ENCODE measurements at places on chromosomes 3 and 15.

DNA sequence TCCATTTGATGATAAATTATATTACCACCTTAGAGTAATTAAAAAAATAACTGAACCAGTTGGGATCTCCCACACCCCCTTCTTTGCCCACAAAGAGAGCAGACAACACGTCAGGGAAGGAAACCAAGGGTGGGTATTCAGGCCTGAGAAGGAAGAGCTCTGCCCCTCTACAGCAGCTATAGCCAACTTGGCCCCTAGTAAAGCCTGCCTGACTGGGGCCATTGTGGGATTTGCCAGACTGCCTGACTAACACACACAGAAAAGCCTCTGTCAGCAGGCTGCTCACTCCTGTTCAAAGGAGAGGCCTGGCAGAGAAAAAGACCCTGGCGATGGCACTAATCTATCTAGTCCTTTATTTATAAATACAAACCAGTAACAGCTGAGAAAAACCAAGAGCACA lies 41.4 kb downstream of the ATP8B4 start:
- no peak for DNase-seq

- DNase-seq: no peak
Measured at GRCh38 chr3:158970006-158970405, 168.2 kb downstream of the MFSD1 start.

- no peak for DNase-seq
Measured at GRCh38 chr3:157444797-157445184, 8.1 kb downstream of the PTX3 start.

DNA sequence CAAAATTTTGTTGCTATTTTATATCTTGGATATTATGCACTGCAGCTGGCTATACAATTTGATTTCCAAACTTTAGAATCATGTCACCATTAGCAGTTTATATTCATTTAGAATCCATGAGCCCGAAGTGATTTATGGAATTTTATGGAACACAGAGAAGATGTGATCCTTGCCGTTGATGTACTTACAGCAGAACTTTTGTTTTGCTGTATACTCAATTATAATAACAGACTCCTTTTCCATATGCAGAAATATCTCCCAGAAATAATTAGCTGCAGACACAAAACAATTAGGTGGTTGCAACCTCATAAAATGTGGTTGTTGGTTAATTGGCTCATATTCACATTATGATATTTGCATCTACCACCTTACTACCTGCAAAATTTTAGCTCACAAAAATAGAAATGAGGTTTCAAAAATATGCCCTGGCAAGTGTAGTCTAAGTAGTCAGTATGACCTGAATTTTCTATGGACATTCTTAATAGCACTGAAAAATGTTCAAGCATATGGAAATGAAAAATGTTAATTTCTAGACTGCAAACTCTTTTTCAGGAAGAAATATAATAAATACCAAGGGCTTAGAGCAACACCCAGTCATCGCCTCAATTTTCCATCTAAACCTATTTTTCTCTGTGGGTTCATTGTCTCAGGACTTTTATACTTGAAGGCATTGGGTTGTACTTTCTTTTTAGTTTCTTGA lies 997.6 kb downstream of the MCTP2 start:
- DNase-seq: no peak

GRCh38 chr3:29284497-29284896 lies 3.6 kb downstream of the RBMS3 start:
- peak; percentile 3 for DNase-seq

DNA sequence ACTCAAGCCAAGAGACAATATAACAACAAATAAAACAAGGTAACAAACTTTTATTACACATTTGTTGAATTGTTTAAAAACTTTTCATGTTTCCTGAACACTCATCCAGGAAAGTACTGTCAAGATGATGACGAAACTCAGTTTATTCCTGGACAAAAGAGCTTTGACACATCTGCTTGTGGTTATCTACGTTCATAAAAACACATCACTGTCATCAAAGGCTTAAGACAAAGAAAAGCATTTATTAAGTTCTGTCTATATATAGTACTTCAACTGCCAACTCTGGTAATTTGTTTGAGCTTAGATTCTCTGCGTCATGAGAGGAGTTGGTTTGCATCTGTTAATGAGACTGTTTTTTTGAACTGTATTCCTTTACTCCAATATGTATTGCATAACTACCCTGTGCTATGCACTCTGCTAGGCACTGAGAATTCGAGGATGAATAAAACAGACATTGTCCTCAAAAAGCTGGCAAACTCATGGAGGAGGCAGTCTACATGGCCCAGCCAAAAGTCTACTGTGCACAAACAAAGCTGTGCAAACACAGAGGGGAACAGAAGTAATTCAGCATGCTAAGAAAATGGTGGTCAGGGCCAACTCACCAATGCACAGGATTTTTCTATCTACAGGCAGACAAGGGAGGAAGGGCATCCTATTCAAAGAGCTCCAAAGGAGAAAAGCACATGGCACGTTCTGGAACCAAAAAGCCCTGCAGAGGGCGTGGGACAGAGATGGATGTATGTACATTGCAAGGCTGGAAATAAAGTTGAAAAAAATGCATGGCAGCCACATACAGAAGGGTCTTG lies 21.5 kb downstream of the PLD1 start:
- DNase-seq: peak; percentile 95
